ENCODE measurements at places on chromosomes 7 and 10. TPM values are rescaled to one million over a fixed set of nuclear protein-coding genes. Genes with fewer than 3 reads are reported as not detected.

Gene THNSL1
- 2.2 TPM for total RNA-seq

GRCh38 chr10:101771380-101771779, 4.5 kb downstream of the FGF8 start:
- no peaks in the 10 kb centered on the region for H3K36me3 ChIP-seq
- peaks cover 12% of the 10 kb centered on the region for H3K4me1 ChIP-seq
- peaks cover 98% of the 10 kb centered on the region for H3K27me3 ChIP-seq
- DNase-seq: no peak
- H3K4me3 ChIP-seq: no peak overlapping the region

GRCh38 chr7:1678571-1679325, 8.7 kb downstream of the ELFN1 start:
- no peak overlapping the region for H3K27ac ChIP-seq
- no peaks in the 10 kb centered on the region for H3K36me3 ChIP-seq
- peaks cover 28% of the 10 kb centered on the region for H3K27me3 ChIP-seq
- no peak for DNase-seq

DNA sequence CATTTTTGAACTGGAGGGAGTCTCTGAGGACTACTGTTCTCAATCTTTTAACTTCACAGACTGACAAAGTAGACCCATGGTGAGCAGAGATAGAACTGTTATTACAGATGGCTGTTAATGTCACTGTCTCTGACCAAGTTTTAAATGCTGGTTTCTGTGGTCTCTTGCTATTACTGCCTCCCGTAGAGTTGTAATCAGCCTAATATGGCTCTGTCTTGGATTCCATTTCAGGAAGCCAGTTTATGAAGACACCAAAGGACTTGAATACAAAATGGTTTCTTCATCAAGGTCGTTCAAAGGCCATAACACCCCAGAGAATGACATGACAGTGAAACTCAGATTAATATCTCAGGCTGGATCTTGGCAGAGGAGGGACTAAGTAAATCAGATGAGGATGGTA, 3.9 kb downstream of the SFRP4 start:
- no peaks in the 10 kb centered on the region for H3K36me3 ChIP-seq
- peaks cover 18% of the 10 kb centered on the region for H3K27me3 ChIP-seq
- DNase-seq: no peak
- H3K4me1 ChIP-seq: peaks cover 14% of the 10 kb centered on the region
- no peak overlapping the region for H3K4me3 ChIP-seq

Gene NCF1
- total RNA-seq: not detected

- peaks cover 25% of the 10 kb centered on the region for H3K4me1 ChIP-seq
- peak; percentile 64 for DNase-seq
- H3K4me3 ChIP-seq: peak overlapping the region; percentile 67
- peak overlapping the region; percentile 97 for H3K27ac ChIP-seq
- H3K36me3 ChIP-seq: no peaks in the 10 kb centered on the region
- H3K27me3 ChIP-seq: no peaks in the 10 kb centered on the region
Measured at GRCh38 chr10:63466144-63466935, 563 bp upstream of the JMJD1C start.

GRCh38 chr7:45469103-45469502, 105.1 kb upstream of the ADCY1 start:
- DNase-seq: no peak
- no peaks in the 10 kb centered on the region for H3K27me3 ChIP-seq
- H3K4me3 ChIP-seq: no peak overlapping the region
- H3K36me3 ChIP-seq: no peaks in the 10 kb centered on the region
- H3K27ac ChIP-seq: no peak overlapping the region

Gene OR2A1
- not detected for total RNA-seq

Gene ANKRD2
- total RNA-seq: not detected

GRCh38 chr10:51075043-51075872, 971 bp downstream of the PRKG1 start:
- no peak for DNase-seq
- peaks cover 9% of the 10 kb centered on the region for H3K27me3 ChIP-seq
- H3K4me3 ChIP-seq: peak overlapping the region; percentile 43
- H3K27ac ChIP-seq: peak overlapping the region; percentile 89
